ENCODE measurements at places on chromosomes 13 and 19. TPM values are rescaled to one million over a fixed set of nuclear protein-coding genes. Genes with fewer than 3 reads are reported as not detected.

DNA sequence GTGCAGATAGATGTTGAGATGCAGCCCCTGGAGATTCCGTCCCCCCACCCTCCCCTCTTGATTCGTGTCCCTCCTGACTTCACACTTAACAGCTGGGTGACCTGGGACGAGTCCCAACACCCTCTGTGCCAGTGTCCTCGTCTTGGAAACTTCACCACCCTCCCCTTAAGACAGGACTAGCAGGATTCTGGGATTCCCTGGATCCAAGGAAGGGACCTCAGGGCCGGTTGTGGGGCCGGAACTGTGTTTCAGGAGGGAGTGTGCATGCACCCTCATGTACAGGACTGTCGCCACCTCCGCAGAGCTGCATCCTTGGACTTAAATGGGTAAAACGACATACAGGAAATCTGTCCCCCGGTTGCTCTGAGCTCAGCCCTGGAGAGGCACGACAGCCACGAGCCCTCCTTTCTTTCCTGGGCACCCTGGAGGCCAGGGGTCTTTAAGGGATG lies 990 bp downstream of the MYO9B start:
- no peaks in the 10 kb centered on the region for H3K27me3 ChIP-seq
- H3K4me1 ChIP-seq: peaks cover 6% of the 10 kb centered on the region
- H3K4me3 ChIP-seq: peak overlapping the region; percentile 62
- no peaks in the 10 kb centered on the region for H3K36me3 ChIP-seq

DNA sequence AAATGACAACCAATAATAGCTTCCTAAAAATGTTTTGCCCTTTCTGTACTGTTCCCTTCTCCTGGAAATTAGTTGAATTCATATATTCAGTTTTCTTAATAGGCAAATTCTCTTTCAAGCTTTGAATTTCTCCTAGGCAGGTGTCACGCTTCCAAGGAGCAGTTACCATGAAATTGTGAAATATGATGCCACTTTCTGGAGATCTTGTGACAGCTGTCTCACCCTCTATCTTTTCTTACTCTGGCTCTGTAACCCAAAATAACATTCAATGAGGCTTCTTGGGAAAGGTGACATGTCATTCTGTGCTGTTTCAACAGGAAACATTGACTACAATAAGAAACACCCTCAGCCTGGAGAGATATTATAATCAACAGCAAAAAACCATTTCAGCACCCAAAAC lies 80.3 kb upstream of the MRI1 start:
- H3K27me3 ChIP-seq: no peaks in the 10 kb centered on the region
- no peaks in the 10 kb centered on the region for H3K36me3 ChIP-seq
- DNase-seq: no peak
- H3K4me3 ChIP-seq: no peak overlapping the region
- H3K27ac ChIP-seq: no peak overlapping the region

ZNF729 gene
- not detected for total RNA-seq

PSG6 gene
- total RNA-seq: not detected

DNA sequence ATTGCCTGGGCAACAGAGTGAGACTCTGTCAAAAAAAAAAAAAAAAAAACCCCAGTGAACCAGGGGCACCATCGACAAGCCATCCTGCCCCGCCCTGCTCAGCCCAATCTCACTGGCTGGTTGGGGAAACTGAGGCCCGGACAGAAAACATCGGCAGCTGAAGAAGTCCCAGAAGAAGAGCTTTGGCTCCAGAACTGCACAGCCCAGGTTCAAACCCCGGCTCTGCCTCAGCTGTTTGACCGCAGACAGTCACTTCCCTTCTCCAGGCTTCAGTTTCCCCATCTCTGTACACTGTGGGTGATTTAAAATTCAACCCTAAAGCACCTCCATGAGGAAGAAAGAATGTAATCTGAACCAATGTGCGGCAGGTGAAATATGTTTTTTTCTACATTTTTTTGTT lies 9.4 kb upstream of the SEMA6B start:
- no peaks in the 10 kb centered on the region for H3K4me1 ChIP-seq
- no peaks in the 10 kb centered on the region for H3K27me3 ChIP-seq
- no peaks in the 10 kb centered on the region for H3K36me3 ChIP-seq
- no peak for DNase-seq

ZNF507 gene
- 15.3 TPM for total RNA-seq
